HT-29 (cell line): ENCODE measurements at places on chromosomes 2 and 18. TPM values are rescaled to one million over a fixed set of nuclear protein-coding genes. Genes with fewer than 3 reads are reported as not detected.

PLCL1 gene
- 0.08 and 0.13 TPM in 2 replicates for total RNA-seq

- DNase-seq: no peak
Measured at GRCh38 chr2:37827455-37827854, 97.6 kb upstream of the RMDN2 start.

- no peak for DNase-seq
Measured at GRCh38 chr2:109157563-109158105, 28.6 kb downstream of the SH3RF3 start.

MAPK4 gene
- not detected in 2 replicates for total RNA-seq

LYG1 gene
- 0.08 TPM in 1 of 2 replicates, not detected in the other for total RNA-seq
